ENCODE measurements at places on chromosomes 1 and 21.

DNA sequence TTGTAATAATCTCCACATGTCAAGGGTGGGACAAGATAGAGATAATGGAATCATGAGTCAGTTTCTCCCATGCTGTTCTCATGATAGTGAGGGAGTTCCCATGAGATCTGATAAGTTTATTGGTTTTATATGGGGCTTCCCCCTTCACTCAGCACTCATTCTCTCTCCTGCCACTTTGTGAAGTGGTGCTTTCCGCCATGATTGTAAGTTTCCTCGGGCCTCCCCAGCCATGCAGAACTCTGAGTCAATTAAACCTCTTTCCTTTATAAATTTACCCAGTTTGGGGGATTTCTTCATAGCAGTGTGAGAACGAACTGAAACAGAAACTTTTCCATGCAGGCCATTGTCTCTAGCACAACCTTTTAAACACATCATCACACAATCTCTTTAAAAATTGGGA lies 221.5 kb upstream of the BRINP3 start:
- no peak for DNase-seq

DNA sequence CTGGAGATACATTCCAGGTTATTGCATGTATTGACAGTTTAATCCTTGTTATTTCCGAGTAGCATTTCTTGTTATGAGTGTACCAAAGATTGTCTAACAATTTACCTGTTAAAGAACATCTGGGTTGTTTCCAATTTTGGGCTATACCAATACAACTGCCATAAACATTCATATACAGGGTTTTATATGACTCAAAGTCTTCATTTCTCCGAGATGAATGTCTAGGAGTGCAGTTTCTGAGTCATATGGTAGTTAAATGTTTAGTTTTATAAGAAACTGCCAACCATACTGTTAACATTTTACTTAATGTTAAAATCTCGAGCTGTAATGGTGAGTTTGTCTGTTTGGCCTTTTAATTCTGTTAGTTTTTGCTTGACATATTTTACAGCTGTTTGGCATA lies 10.0 kb downstream of the RAB4A start:
- no peak for DNase-seq

DNA sequence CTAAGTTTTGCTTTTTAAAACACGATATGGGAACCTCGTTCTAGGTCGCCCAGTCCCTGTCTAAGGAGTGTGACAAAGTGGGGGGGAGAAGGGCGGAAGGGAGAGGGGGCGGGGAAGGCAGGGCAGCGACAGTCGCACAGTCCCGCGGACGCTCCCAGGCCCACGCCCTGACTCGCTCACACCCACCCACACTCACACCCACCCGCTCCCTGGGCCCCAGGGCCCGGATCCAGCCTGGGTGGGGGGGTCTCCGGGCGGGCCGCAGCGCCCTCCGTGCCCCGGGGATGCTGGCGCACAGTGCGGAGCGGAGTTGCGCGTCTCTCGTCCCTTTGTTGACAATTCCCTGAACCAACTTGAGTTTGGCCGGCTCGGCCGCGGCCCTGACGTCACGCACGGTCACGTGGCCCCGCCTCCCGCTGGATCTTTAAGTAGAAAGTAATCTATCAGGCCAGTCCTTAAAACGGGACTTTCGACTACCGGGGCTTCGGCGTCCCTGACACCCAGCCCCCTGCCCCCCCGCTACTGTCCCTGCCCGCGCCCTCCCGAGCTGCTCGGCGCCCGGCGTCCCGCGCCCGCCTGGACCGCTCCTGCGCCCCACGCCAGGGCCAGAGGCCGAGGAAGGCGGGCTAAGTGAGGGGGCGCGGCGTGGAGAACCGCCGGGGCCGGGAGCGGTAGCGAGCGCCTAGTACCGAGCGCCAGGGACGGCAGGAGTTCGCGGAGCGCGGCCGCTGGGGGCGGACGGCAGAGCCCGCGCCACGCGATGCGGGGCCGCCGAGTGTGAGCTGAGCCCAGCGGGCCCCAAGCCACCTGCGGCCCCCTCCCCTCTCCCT lies at the start of gene FOXD3:
Gene FOXD3, plus strand, starts transcription at position 454 of the 830 bp plus-strand sequence. CDS start 492 bp downstream, outside the sequence.
- DNase-seq: peak; percentile 74

DNA sequence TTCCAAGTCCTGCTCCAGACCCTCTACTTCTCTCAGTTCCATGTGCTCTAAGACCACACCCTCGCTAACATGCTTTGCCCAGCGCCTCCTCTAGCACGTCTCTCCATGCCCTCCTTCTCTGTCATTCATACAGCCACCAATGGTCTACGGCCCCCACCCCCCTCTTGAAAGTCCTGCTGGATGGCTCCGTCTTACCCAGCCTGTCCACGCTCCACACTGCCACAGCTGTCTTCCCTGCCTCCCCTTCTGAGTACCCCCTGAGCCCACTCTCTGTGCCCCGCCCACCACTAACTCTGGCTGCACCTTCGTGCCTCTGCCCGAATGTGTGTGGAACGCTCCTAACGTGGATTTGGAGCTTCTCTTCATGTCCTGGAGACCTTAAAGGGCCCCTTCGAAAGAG lies 244.6 kb downstream of the TRABD2B start:
- no peak for DNase-seq

- no peak for DNase-seq
These were observed 184.4 kb upstream of the C1orf174 start for GRCh38 chr1:4084446-4084845.

DNA sequence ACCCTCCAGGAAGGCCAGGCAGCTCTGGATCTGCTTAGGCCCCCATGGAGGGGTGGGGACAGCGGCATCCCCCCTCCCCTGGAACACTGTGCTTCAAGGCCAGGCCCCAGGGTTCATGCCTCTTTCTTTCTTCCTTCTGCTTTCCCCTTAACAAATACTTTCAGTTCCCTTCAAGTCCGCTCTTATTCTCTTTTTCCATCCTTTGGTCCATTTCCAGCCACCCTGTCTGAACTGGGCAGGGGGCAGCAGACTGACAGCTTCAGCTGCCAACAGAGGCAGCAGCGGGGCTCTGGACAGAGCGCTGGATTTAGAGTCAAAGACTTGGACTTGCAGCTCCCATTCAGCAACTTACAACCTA lies 1.1 kb upstream of the CD244 start:
- no peak for DNase-seq

- no peak for DNase-seq
These were observed 17.0 kb downstream of the SLC25A24 start for GRCh38 chr1:108182959-108183700.

DNA sequence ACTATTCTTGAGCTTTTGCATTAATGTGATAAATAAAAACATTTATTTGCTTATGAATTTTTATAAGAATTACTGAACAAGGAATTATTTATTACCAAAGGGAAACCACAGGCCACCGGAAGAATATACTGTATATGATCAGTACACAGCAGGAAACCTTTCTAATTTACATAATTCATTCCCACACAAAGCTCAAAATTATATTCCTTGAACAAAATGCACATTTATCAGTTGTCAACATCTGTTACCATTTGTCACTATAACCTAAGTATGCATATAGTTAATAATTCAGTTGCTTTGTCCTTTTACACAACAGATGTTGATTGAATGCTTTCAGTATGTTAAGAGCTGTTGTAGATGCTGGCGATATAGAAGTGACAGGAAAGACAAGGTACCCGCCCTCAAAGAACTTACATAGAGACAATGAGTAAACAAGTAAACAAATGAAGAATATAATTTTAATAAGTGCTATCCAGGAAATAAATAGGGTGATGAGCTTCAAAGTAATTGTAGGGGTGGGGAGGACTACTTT lies 27.2 kb downstream of the VPS45 start:
- DNase-seq: no peak

DNA sequence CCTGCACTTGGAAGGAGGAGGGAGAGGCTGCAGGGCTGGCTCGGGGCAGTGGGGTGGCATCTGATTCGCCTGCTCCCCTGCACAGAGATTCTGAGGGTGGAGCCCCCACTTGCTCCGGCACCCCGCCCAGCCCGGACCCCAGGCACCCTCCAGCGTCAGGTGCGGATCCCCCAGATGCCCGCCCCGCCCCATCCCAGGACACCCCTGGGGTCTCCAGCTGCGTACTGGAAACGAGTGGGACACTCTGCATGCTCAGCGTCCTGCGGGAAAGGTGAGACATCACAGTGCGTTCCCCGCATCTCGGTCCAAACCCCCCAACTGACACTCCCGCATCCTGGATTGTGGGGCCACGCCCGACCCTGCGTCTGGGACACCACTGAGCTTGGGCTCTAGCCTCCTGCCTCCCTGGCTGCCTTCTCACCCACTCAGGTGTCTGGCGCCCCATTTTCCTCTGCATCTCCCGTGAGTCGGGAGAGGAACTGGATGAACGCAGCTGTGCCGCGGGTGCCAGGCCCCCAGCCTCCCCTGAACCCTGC lies 7.9 kb downstream of the ADAMTSL4 start:
- no peak for DNase-seq

- no peak for DNase-seq
These were observed 466.6 kb upstream of the C1orf87 start for GRCh38 chr1:60540141-60540540.

GRCh38 chr1:11898831-11899467 lies 27.3 kb downstream of the KIAA2013 start:
- DNase-seq: no peak

GRCh38 chr1:20896826-20897225 lies 109.7 kb upstream of the HP1BP3 start:
- no peak for DNase-seq

- no peak for DNase-seq
These were observed 15.0 kb downstream of the IFFO2 start for GRCh38 chr1:18941221-18942141.

DNA sequence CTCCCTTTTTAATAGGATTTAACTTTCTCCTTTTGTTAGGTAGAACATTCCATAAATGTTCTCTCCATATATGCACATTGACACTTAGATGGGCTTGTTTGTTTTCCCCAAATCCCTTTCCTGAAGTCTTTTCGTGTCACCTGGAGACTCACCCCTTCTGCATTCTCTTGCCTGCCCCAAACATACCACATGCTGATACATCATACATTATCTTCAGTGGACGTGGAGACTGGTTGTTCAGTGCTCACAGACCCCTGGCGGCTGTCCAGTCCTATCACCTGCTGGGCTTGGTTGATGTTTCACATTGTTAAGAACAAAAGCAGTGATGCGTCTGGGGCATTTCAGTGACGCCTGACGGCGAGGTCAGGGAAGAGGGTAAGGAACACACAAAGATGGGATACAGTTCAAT lies 22.2 kb downstream of the FMOD start:
- no peak for DNase-seq

DNA sequence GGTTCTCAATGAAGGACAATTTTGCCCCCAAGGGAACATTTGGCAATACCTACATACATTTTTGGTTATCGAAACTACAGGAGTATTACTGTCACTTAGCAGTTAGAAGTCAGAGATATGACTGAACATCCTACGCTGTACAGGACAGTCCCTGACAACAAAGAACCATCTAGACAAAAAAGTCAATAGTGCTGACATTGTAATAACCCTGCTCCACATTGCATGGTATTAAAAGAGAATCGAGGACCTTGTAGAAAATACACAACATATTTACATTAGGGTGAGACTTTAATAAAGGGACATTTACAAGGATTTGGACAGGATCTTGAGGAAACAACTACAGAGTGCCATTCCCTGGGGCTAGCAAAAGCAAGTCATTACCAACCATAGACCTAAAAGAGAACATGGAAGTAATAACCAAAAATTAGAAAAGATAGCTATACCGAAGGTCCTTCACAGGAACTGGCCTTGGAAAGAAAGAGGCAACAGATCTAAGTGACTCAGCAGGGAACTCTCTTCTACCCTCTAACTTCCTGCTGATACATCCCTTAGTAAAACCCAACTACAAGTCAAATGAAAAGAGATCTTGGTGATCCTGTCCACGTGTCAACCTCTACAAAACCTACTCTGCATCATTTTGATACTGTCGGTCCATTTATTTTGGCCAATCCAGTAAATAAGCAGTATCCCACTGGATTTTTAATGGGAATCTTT lies 40.2 kb downstream of the ANGPTL3 start:
- no peak for DNase-seq

GRCh38 chr1:33763406-33763805 lies 100.5 kb upstream of the HMGB4 start:
- no peak for DNase-seq

GRCh38 chr21:35489389-35489980 lies 440.4 kb upstream of the RUNX1 start:
- no peak for DNase-seq

DNA sequence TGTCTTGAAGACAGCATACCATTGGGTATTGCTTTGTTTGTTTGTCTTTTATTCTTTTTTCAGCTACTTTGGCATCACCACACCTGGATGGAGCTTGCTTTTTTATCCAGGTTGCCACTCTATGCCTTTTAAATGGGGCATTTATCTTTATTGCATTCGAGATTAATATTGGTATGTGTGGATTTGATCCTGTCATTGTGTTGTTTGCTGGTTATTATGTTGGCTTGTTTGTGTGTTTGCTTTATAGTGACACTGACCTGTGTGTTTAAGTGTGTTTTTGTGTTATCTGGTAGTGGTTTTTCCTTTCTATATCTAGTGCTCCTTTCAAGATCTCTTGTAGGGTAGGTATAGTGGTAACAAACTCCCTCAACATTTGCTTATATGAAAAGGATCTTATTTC lies 24.9 kb upstream of the KCNH1 start:
- DNase-seq: no peak

DNA sequence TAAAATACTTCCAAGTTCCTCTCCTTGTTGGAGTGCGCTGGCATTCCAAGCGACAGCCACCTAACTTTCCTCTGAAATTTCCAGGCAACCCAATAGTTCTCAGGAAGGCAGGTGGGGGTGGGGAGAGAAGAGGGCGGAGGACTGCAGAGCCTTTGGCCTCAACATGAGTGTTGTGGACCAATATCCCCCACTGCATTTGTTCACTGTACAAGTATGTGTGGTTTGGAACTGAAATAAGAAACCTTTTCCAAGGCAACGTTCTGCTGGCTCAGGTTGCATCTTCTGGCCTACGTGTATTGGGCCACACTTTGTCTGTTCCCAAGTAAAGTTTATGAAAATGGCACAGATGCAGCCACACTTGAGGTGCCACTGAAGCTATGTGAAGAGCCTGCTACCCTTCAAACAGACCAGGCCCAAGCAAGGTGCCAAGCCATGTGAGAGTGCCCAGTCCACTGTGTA lies 153.4 kb downstream of the DHRS3 start:
- DNase-seq: no peak

- DNase-seq: no peak
These were observed 26.1 kb upstream of the HUNK start for GRCh38 chr21:31846690-31847089.

- peak; percentile 35 for DNase-seq
These were observed 794 bp downstream of the NID1 start for GRCh38 chr1:236063919-236064673.

DNA sequence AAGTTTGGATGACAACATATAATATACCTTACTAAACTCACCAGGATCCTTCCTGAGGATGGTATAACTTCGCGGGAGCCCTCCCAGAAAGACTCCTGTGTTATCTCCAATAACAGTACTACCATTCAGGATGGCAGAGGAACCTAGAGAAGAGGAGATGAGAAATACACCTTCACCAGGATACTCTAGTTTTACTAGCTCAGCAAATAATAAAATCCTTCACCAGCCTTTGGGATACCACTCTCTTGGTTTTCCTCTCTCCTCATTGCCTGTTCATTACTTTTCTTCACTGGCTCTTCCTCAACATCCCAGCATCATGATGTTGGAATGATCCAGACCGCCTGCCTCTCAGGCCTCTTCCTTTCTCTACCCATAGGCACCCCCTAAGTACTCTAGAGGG lies 336.6 kb downstream of the USH2A start:
- no peak for DNase-seq
